Activated CD4-positive, alpha-beta T cell treated with anti-CD3 and anti-CD28 coated beads, Interleukin-2, Interleukin-4, amounts not matched to agents 100 ng/mL and 50 ng/mL, durations not matched to agents 16 hours and 8 hours (primary cell): ENCODE measurements at places on chromosomes 11 and 22.
A peak's percentile ranks its signal among the peaks of the same experiment; 100 is the strongest.

DNA sequence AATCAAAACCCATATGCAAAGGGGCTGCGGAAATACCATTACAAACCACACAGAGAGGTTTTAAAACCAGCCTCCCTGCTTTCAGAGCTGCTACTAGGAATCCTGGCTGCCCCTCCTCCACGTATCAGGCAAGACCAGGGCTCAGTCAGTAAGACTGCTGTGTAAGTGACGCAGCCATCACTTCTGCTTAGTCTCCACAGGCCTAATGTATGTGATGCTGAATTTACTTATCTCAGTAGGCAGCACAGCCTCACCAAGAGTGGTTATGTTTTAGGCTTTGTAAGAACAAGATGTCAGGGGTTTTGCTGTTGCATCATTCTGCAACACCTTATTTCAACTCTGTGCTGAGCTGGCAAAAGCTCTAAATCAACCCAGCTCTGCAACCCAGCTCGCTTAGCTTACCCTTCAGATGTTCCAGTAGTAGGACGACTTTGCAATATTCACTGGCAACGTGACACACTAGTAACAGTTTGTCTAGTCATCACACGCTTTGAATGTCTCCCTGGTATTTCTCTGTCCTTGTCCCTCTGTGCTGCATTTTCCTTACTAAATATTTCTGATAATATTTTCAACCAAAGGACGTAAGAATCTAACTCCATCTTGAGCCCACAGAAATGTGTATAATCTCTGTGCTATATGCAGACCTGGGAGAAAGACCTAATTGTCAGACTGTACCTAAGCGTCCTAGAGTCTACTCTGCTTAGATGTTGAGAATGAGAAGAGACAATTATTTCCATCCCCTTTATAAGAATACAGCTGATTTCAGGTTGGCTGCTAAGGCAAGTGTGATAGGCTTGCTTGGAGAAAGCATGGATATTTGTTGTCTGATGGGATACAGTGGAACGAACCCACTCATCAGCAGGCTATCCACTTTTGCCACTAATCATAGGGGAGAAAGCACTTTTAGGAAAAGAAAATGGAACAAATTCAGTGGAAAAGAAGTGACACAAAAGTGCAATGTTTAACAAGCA is 72.2 kb downstream of the LARGE2 start:
- no peak for DNase-seq

- DNase-seq, result no peak
Observed at GRCh38 chr22:48407256-48407955, 1420.3 kb downstream of the BRD1 start.

DNA sequence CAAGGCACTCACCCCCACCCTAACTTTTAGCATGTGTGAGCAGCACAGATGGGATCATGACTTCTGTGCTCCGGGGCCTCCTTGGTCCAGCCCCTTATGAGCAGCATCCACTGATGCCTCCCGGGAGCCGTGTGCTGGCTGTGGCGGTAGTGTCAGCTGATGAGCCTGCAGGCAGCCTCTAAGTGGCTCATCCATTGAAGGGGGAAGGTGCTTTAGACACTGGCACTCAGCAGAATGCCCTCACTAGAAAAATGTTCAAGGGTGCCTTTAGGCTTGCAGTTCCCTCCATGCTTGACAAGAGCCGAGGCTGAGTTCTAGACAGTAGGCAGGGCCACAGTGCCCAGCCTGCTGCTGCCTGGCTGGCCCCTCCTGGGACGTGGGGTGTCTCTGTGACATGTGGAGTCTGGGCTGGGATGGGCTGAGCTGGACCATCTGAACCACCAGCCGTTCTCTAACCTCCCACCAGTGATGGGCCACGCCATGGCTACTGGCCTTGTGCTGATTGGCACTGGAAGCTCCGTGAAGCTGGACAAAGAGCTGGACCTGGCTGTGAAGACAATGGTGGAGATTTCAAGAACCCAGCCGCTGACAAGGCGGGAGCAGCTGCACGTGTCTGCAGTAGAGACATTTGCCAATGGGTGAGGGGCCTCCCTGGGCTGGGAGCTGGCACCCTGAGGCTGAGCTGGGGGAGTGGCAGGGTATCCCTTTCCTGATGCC is 5.8 kb downstream of the TTC38 start:
- DNase-seq, result no peak

DNA sequence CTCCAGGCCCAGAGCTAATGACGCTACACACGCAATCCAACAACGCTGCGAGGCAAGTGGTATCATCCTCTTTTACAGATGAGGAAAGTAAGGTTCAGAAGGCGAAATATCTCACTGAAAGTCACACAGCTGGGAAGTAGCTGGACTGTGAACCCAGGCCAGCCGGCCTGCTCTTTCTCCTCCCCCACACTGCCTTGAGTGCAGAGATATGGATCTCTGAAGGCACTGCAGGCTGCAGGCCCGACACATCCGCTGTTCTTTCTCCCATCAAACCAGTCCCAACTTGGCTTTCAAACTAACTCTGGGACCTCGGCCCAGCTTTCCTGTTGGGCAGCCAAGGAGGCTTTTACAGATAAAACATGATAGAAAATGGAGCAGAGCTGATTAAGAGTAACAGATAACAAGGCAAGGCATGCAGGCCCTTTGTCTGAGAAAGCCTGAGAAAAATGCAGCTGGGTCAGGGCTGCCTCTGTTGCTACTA is 64.0 kb upstream of the PTPRJ start:
- DNase-seq, result no peak

- peak; percentile 15 for DNase-seq
Observed at GRCh38 chr11:69122630-69123431, 32.9 kb upstream of the SMIM38 start.

DNA sequence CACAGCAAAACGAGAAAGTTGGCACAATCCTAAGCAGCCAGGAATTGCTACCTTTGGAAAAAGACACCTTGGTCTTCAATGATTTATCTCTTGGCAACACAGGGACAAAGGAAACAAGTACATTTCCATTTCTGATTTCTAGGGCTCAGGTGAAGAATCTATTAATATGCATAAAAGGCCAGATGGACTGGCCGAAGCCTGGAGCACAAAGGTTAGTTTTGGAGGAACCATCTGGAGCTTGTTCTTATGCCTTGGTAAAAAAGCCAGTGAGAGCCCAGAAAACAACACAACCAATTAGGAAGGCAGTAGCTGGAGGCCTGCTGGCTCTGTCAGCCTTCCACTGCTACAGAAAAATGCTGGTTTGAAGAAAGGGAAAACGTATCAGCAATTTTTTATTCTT is 713.5 kb upstream of the API5 start:
- DNase-seq, result no peak

GRCh38 chr11:2758751-2759150 is 59.0 kb upstream of the KCNQ1OT1 start:
- no peak for DNase-seq

GRCh38 chr11:132033051-132033450 is 662.6 kb downstream of the NTM start:
- no peak for DNase-seq
